Activated CD8-positive, alpha-beta T cell treated with anti-CD3 and anti-CD28 coated beads for 36 hours (primary cell): ENCODE measurements at places on chromosomes 6 and 20. TPM values are rescaled to one million over a fixed set of nuclear protein-coding genes. Genes with fewer than 3 reads are reported as not detected.

- no peak for DNase-seq
These were observed at the start of gene HCRTR2 for GRCh38 chr6:55174211-55175026. Gene HCRTR2 (plus strand): TSS chr6:55174515. CDS start chr6:55174588, 73 bp downstream.

DNA sequence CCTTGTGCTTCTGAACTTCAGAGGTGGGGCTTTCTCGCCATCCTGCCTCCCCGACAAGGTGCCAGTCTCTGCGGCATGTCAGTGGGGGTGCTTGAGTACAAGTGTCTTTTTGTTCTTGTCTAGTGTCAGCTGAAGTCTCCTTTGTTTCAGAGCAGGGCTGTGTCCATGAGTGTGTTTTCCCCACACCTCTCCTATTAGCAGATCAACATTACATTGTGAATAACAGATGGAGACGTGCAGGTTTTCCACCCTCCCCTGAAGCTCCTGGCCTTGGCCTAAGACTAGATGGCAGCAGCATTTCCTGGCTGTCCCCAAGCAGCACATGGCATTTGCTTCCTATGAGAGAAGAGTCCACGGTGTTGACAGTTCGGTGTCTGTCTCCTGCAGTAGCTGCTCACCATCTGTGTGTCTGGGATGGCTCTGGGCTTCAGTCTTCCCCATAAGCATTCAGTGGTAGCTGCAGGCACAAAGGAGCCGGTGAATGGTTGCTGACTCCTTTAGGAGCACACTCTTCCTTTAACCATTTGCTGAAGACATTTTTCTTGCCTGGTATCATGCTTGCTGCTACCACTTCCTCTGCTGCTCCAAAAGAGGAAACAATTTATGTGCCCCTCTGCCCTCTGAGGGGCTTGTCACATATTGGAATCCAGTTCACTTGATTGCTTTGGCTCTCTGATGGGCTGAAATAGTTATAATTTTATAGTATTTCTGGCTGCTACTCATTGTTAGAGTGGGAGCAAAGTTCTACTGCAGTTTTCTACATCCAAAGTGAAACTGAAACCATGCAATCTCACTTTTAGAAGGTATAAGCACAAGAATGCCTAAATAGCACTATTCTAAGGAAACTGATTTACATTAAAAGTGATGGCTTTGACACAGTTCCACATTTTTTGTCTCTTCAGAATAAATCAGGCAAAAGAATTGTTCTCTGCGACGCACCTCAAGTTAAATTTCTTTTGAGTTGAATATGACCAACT, 913.0 kb downstream of the C6orf118 start:
- no peak for DNase-seq

CLIC5 gene
- total RNA-seq: 1.1 TPM

DNA sequence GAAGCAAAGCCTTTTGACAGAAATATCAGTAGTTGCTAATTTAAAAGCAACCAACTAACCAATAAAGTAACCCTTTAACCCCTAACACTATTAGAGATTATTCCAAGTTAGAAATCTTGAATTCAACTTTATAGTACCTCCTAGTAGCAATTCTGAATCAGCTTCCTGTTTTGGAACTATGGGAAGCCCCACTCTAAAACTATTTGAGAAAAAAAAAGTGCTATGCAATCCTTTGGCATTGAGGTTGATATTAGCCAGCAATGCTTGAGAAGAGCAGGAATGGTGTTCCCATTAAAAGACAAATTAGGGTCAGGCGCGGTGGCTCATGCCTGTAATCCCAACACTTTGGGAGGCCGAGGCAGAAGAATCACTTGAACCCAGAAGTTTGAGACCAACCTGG, 306.2 kb upstream of the ZFP64 start:
- DNase-seq: no peak

TSPO2 gene
- not detected for total RNA-seq

CFAP206 gene
- total RNA-seq: not detected

DNA sequence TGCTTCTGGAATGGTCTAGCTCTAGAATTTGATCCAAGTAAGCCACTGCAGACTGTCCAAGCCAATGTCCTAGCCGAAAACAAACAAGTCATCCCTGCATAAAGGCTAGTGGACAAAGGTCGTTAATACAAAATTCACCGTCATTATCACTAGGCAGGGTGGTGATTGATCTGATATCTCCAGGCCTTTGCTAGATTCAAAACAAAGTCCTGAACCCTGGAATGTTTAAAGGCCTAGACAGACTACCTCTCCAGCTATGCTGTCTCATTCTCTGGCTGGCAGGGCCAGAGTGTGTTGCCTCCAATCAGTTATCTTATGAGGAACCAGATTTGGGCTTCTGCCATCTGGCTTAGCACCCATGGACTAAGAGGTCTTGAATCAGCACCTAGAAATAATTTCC, 38.3 kb downstream of the MAP7 start:
- no peak for DNase-seq

DNA sequence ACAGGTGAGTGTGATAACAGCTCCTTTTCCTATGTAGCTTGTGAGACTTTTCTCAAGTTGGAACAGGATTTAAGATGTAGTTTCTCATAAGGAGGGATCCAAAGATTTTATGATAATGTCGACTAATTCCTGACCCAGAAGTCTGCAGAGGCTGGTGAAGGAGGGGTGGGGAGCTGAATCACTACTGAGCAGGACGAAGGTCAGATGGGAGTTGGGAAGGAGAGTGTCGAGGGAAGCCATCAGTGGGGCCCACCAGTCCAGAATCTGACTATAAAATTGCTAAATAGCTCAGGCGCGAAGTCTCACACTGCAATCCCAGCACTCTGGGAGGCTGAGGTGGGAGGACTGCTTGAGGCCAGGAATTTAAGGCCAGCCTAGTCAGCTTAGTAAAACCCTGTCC, 32.3 kb upstream of the CDYL start:
- DNase-seq: no peak

DNAH8 gene
- not detected for total RNA-seq
